ENCODE measurements at places on chromosomes 11 and 22.

DNA sequence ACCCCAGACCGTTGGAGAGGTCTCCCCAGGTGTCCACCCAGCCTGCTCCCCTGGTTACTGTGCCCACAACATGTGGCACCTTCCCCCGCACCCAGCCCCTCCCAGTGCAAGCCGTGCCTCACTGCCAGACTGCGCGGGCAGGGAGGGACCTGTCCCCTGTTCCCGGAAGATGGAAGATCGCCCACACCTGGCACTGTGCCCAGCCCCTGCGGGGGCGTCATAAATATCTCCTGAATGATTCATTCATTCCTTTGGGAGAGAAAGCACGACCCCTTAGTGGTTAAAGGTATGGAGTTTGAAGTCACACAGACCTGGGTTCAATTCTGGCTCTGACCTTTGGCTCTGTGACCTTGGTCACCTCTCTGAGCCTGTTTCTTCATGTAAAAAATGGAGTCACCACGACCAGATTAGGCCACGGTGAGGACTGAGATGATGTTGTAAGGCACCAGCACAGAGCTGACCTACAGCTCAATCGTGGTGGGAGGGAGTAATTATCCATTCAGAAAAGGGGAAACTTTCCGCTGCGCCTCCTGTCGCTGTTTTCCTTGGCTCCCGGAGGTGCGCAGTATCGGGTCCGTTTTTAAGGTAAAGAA is 497 bp upstream of the SYT12 start:
- DNase-seq, result no peak

DNA sequence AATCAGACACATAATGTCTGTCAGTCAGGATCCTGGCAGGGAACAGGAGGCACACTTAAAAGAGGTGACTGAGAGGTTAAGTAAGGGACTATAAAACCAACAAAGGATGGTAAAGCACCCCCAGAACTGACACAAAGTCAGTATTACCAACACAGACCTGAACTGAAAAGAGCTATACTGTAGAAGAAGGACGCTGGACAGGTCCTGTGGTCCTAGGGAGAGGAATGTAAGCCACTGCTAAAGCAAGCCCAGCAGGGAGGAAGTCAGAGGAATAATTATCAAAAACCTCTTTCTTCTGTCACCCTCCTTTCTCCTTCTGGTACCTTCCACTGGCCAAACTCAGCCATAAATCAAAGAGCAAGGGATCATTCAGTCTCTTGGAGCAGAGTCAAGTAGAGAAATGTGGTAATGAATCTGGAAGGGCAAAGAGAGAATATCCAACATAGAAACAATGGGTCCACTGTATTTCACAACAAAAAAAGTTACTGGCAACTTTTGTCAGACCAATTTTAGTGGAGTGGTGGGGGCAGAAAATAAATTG is 33.4 kb upstream of the ANGPTL5 start:
- DNase-seq, result no peak

DNA sequence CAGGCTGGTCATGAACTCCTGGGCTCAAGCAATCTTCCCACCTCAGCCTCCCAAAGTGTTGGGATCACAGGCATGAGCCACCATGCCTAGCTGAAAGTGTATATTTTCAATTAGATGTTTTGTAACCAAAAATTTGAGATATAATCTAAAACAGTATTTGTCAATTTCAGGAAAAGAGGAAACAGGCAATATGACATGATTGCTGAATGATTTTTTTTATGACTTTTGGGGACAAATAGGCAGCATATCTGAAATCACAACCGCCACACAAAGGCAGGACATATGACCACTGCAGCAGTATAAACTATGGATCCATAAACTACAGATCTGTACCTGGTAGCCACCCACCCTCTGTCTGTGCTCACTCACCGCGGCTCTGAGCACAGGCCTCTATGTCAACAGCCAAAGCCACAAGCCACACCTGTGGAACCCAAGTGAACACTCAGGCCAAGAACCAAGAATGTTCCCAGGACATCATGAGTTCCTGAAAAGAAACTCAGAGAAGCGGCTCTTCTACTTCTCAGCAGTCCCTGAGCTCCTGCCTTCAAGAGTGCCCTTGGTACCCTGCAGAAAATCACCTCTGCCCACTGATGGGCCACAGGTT is 22.5 kb downstream of the PISD start:
- no peak for DNase-seq

DNA sequence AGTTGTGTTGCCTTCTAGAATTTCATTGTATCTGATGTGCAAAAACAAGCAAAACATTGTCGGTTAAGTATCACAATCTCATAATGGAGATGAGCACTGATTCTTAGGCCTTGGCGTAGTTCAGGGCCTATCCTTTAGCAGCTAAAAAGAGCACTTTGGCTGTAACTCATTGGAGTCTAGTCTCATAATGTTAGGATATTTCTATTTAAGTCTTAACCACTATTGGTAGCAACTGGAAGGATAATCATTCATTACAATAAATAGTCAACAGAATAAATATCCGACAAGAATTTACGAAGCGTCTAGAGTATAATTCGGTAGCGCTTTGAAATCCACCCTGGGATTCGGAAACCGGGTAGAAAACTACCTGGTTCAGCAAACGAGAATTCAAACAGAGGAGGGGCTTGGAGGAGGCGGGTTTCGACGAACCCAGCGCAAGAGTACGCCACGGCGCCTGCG is 461 bp upstream of the EED start:
- DNase-seq, result no peak
